ENCODE measurements at places on chromosomes 2 and 18. TPM values are rescaled to one million over a fixed set of nuclear protein-coding genes. Genes with fewer than 3 reads are reported as not detected.

DNA sequence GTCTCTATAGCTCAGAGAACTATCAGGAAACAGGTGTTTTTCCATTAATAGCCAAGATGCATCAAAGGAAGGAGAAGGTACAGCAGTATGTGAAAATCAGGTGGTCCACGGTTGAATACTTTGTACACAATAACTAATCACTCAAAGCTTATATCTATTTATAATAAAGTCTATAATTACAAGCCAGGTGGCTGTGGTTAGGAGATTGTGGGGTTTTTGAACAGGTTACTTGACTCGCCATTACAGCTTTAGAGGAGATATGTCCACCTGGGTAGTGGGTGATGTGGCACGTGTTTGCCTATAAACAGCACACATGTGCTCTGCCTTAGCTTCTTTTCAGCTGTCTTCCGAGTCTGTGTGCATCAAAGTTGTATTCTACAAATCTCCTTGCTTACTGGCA lies 892.2 kb upstream of the ZEB2 start:
- no peak for DNase-seq

DNA sequence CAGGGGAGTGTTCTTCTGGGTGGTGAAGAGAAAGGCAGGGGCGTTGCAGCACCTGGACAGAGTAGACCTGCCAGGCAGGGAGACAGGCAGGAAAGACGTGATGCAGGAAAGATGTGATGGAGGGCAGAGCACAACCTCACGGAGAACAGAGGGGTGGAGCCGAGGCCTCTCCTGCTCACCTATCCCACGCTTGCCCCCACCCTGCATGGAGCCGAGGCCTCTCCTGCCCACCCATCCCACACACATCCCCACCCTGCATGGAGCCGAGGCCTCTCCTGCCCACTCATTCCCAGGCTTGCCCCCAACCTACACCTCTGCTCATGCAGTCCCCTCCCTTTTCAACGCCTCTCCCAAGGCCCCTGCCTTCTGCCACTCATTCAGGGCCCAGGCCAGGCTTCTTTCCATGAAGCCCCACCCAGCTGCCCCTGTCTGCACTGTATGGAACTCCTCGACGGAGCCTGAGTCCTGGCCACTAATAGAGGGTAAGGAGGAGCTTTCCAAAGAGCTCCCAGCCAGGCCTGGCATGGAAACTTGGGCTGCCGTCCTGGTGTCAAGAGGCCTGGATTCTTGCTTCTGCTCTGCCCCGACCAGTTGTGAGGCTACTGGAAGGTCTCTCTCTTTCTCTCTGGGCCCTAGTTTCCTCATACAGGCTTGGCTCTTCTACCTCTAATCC lies 32.0 kb upstream of the LOXHD1 start:
- DNase-seq, result no peak

DNA sequence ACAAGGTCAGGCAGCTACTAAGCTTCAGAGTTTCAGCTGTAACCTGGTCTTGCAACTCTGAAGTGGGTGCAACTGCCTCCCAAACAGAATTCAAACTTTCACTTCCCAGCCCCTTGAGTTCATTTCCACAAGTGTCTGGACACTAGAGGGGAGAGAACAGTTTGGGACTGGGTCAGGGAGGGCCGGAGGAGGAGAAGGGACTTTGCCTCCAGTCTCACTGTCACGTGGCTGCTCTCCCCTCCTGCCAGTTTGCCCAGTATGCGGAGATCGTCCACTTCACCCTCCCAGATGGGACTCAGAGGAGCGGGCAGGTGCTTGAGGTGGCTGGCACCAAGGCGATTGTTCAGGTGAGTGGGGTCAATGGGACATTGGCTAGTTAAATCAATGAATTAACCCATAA lies 20.6 kb upstream of the ANKRD53 start:
- DNase-seq, result no peak

DNA sequence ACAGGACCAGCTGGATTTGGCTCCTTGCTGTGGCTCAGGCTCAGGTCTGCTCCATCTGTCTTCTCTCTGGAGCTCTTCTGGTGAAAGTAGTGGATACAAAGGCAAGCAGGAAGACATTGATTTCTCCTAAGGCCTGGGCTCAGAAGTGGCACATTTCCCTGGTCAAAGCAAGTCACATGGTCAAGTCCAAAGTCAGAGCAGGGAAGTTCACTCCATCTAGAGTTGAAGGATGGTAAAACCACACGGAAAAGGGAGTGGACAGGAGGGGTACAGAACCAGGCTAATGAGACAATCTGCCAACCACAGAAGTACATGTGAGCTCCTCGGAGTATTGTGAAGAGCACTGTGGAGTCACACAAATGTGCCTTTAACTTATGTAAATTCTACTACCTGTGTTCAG lies 66.1 kb downstream of the MARCO start:
- peak; percentile 6 for DNase-seq

DNA sequence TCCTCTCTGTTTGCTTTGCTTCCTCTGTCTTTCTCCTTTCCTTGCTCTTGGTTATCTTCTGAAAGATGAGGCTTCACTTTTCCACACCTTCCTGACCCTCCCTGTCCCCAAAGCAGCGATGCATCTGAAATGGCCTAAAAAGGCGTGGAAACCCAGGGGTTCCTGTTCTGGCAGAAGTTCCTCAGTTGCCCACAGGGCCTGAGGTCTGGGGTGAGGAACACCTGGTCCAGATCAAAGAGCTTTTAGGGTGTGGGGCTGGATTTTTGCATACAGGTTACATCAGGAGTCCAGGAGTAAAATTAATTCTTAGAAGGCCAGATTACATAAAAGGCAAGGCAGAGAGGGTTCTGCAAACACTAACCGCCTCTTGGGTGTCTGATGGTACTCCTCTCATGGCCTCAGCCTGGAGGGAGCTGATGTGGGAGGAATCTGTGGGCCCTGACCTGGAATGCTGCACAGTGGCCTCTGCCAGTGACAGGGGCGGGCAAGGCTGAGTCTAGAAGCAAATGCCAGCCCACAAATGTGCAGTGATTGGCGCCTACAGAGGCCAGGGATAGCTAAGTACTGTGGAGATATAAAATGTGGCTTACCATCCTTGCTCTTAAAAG lies 41.8 kb downstream of the INPP4A start:
- no peak for DNase-seq

GRCh38 chr2:194103941-194104659 lies 1552.9 kb upstream of the SLC39A10 start:
- no peak for DNase-seq

DNA sequence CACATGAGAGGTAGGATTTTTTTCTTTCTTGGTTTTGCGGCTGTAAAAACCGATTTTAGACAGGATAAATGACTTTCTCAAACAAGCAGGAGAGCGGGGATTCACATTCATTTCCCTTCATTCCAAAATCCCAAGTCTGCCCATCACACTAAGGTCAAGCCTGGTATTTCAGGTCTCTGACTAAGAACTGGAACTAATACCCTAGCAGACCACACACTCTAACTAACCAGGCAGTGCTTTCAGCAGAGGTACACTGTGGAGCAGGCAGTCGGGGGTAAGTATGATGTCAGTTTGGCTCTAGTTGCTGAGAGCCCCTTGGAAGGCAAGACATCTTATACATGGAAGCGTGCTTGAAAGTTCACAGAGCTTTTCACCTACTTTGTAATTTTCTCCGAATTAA lies 128.1 kb upstream of the LHCGR start:
- DNase-seq, result no peak

The PAIP2B gene
- 0.17 TPM for total RNA-seq

The GALNT5 gene
- 70.6 TPM for total RNA-seq
